ENCODE measurements at places on chromosomes 6 and 20.
A peak's percentile ranks its signal among the peaks of the same experiment; 100 is the strongest.

DNA sequence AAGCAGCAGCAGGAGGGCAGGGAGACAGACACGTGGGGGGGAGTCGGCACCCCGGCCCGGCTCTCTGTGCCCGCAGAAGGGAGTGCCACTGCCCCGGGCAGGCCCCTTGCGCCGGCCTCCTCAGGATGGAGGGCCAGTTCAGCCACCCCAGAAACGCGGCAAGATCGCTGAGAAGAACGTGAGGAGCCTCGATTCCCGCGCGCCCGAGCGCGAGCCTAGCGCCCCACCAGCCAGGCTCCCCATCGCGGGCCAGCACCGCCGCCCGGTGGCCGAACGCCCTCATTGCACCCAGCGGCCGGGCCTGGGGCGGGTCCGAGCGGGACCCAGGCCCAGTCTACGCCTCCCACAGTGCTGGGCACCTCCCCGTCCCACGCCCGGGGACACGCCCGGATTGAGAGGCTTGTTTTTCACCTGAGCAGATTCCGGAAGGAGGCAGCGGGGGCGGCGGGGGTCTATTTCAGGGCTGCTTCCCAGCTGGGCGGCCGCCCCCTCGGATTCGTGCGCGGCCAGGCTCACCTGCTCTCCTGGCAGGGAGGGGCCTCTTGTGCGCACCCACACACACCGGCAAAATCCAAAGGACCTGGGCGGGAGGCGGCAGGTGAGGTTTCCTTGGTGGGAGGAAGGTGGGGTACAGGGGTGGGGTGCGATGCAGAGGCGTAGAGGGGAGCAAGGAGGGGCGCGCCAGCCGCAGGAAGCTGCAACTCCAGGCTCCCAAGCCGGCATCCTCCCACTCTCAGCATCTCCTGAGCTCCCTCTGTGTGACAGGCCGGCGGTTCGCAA, 9.0 kb upstream of the GRM4 start:
- DNase-seq: peak; percentile 77

DNA sequence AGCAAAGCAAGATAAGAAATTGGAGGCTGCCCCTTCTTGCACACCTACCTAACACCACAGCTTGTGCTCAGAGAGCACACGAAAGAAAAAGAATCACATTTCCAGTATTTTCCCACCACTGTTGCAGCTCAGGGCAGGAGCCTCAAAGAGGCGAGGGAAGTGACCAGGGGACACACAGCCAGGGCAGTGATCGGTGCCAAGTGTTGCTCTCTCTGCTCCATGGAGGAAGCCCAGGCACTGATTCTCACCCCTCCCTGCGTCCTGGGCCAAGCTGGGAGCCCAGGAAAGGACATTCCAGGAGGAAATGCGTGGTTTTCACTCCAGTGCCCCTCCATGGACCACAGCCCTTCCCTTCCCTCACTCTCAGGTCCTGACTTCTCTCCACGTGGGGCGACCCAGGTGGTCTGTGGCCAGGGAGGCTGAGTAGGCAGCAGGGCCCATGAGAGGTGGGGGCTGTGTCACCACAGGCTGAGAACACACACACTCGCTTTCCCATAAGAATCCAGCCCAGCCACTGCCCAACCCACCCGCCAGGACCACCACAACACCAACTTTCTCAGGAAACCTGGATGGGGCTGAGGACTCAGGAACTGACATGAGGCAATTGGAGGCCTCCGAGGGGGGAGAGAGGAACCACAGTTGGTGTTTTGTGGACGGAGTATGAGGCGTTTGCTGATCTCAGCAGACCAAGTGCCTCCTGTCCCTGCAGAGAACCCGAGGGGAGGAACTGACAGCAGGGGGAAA, 81.7 kb upstream of the MAFB start:
- no peak for DNase-seq

DNA sequence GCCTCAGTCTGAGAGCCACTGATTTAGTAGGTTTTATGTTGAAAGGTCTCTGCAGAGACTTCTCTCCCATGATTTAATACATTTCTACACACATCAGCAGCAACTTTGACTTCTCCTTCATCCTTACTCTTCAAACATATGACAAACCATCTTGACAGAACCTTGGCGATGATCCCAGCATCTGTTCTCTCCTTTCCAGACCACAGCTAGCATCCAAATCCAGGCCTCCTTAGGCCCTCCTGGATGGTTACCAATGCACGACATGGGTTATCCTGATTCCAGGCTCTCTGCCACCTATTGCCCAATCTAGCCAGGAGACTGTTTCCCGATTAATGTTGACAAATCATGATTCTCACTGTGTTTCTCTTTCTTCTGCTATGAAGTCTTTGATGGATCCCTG, 16.8 kb downstream of the LAMA4 start:
- DNase-seq: no peak

DNA sequence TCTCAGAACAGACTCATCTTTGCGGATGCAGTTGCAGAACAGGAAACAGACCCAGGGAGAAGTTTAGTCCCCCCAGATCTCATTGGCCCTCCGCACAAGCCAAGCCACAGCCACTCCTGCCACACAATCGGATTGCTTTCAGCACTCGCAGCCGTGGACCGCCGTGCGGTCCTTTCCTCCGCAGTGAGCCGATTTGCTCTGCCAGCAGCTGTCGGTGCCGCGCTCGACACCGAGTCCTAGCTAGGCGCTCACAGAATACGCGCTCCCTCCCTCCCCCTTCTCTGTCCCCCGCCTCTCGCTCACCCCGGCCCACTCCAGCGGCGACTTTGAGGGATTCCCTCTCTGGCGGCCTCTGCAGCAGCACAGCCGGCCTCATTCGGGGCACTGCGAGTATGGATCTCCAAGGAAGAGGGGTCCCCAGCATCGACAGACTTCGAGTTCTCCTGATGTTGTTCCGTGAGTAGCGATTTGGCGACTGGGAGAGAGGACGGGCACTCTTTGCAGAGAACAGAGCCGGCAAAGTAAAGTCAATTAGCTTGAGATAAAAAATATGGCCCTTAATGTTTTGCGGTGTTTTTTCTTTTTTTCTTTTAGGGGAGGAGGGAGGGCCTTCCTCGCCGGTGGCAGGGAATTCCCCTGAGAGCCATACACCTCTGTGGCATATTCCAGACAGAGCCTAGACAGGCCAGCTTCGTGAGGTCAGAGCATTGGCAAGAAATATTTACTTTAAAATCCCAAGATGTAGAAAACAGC, at the start of gene LAMP5:
TSS of gene LAMP5 (plus strand) at position 130 of the 753 bp plus-strand sequence. CDS start at position 393, 263 bp downstream.
- no peak for DNase-seq

DNA sequence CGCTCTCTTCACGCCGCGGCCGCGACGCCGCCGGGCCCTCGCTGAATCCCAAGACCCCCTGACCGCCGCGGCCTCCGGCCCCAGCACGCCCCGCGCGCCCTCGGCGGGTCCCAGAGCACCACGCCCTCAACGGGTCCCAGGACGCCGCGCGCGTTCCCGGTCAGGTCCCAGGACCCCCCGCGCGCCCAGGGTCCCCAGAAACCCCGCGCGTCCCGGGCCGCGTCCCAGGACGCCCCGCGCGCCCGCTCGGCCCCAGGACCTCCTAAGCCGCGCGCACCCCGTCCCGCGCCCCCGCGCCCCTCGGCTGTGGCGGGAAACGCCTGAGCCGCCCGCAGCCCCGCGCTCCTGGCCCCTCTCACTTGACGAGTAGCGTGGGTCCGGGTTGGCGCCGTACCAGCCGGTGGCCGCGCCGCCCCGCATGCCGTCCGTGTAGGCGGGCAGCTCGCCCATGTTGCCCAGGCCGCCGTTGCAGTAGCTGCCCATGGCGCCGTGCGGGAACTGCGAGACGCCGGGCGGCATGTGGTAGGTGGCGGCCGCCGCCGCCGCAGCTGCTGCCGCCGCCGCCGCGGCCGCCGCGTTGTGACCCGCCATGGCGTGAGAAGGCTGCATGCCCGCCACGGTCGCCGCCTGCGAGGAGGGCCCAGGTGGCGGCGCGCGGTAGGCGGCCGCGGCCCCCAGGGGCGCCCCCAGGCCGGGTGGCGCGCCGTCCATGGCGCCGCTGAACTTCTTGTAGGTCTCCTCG, 556 bp downstream of the NKX2-4 start:
- DNase-seq: no peak

GRCh38 chr20:35796571-35796970, 24.8 kb downstream of the PHF20 start:
- DNase-seq: no peak

DNA sequence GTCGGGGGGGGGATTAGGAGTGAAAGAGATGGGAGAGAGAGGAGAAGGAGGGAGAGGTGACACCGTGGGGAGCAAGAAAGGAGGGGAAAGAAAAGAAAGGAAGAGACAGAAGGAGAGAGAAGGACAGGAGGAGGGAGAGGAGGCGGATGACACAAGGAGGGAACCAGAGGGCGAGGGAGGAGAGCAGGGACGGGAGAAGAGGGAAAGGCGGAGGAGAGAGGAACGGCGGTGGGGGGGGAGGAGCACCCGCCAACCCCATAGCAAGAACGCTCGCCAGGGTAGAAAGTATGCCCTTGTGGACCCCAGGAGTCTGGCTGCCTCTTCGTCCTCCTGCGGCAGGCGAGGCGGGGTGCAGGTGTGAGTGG, 4.5 kb upstream of the INSM1 start:
- no peak for DNase-seq

- no peak for DNase-seq
Measured at GRCh38 chr6:168260420-168260987, 59.1 kb downstream of the DACT2 start.

DNA sequence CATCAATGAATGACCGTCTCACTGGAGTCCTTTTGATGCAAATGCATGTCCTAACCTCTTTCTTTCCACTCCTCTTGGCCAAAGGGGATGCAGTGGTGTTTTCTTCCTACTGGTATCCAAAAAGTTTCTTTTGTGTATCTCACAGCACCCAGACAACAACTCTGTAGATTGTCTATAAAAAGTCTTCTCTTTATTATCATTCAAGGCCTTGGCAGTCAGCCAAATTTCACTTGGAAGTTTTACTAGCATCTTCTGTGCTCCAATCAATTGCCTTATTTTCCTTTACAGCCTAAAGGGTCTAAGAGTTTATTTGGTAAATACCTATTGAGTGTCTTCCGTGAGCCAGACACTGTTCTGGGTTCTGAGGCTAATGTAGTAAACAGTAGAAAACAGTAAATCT, 150.2 kb upstream of the RNF217 start:
- no peak for DNase-seq

- DNase-seq: no peak
Measured at GRCh38 chr6:31468311-31468710, 29.6 kb upstream of the MICB start.

- DNase-seq: no peak
Measured at GRCh38 chr20:37969949-37970855, 63.1 kb downstream of the TTI1 start.

- no peak for DNase-seq
Measured at GRCh38 chr20:48175261-48175660, 390.0 kb upstream of the SULF2 start.

- DNase-seq: no peak
Measured at GRCh38 chr20:15923030-15923776, 650.0 kb downstream of the KIF16B start.

DNA sequence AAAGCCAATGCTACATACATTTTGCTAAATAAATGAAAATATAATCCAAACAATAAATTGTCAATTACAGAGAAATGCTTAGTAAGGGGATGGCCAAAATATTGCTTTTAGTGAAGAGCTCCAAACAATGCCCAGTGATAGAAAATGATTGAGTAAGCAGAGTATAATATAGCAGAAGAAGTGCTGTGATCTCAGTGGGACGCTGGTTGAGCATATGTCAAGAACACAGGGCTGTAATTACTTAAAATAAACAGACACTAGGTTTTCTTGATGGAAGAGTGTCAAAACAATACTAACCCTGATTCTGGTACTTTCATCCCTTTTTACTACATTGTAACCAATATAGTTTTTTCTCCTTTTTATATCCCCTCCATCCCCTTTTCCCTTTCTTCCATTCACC, 150.3 kb downstream of the GRIK2 start:
- no peak for DNase-seq

DNA sequence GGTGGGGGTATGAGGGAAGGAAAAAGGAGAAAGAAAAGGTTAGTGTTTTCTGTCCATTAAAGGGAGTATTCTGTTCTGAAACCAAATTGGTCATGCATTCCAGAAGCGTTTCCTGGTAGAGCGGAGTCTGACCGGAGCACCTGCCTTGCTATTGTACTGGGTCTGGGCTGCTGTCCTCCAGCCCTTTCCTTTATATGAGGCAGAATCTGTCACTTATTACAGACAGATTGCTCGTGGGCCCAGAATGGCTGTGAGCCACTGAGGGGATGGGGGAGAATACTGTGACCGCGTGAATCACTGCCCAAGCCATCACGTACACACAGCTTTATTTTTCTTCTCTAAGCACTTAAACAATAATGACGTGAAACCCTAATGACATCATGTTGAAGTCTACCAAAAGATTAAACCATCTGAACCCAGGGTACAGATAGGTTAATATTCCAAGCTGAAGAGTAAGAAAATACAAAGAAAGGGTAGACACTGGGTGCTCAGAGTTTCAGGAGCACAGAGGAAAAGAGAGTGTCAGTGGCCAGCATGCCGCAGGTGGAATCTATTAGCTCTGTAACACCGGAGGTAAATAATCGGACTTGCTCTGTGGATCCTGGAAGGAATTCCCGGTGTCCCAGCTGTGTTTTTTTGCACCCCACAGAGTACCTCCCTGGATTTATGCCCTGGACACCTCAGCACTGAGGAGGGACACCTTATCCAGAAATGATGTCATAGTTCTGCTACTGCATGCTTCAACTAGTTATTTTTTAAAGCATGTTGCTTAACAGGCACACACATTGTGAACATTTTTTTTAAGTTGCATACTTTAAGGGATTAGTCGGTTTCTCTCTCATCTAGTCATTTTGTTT, 573.3 kb downstream of the PKHD1 start:
- no peak for DNase-seq

- DNase-seq: no peak
Measured at GRCh38 chr20:60528141-60528540, 569.9 kb downstream of the CDH26 start.

DNA sequence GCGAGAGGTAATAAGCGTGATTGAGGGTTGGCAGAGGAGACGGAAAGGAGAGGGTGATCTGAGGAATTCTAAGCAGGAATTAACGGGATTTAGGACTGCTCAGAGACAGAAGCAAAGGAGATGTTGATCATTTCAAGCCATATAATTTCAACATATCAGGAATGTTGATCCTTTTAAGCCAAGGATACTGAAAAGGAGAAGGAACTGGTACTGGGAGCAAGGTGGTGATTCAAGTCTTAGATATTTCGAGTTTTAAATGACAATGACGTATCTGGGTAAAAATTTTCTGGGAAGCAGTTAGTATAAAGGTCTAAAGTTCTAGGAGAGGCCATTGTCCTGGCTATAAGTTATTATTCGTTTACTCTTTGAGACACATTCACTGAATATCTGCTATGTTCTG, 91.3 kb upstream of the OGFRL1 start:
- no peak for DNase-seq

DNA sequence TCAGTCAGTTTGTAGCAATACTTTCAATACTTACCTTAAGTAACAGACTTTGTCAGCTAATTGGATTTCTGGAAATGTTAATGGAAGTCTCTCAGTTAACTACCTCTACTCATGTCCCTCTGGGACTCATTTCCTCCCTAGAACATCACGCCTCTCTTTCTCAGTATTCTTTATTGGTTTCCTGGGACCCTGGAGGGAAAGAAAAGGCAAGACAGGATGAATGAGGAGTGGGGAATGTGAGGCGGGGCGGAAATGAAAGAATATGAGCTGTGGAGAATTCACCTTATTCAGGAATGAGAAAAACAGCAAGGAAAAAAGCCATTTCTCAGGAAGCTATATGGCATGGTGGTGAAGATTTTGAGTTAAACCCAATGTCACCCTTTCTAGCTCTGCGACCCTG, 62.7 kb downstream of the ANKS1A start:
- DNase-seq: no peak
